T-cell (primary cell): ENCODE measurements at places on chromosomes 16 and 17.
A peak's percentile ranks its signal among the peaks of the same experiment; 100 is the strongest.

- H3K36me3 ChIP-seq: no peaks in the 10 kb centered on the region
- no peaks in the 10 kb centered on the region for H3K27me3 ChIP-seq
- no peak overlapping the region for H3K27ac ChIP-seq
- no peaks in the 10 kb centered on the region for H3K4me1 ChIP-seq
- no peak for DNase-seq
- H3K4me3 ChIP-seq: no peak overlapping the region
These were observed 240.0 kb downstream of the NTN1 start for GRCh38 chr17:9261081-9262012.

GRCh38 chr17:76145231-76146052 is 4.4 kb upstream of the FOXJ1 start:
- peak; percentile 56 for DNase-seq
- peak overlapping the region; percentile 95 for H3K27ac ChIP-seq
- H3K4me1 ChIP-seq: peaks cover 72% of the 10 kb centered on the region
- H3K27me3 ChIP-seq: no peaks in the 10 kb centered on the region
- no peak overlapping the region for H3K4me3 ChIP-seq

DNA sequence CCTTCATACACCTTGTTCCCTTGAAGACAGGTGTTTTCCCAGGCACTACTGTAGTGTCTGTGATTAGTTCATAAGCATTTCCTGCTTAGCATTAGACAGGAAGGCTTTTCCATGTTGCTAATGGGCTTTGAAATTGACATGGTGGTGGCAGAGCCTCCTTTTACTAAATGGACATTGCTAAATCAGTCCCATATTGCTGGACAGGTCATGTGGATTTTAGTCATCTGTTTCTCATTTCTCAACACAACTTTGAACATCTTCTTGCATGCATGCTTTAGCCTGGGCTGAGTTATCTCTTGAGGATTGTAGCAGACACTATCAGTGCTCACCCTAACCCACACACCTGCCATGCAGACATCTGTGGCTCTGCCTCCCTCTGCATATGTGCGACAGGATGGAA is 13.7 kb upstream of the BCO1 start:
- H3K4me3 ChIP-seq: no peak overlapping the region
- H3K27me3 ChIP-seq: peaks cover 2% of the 10 kb centered on the region
- H3K36me3 ChIP-seq: no peaks in the 10 kb centered on the region
- no peak overlapping the region for H3K27ac ChIP-seq
- no peaks in the 10 kb centered on the region for H3K4me1 ChIP-seq
- no peak for DNase-seq

DNA sequence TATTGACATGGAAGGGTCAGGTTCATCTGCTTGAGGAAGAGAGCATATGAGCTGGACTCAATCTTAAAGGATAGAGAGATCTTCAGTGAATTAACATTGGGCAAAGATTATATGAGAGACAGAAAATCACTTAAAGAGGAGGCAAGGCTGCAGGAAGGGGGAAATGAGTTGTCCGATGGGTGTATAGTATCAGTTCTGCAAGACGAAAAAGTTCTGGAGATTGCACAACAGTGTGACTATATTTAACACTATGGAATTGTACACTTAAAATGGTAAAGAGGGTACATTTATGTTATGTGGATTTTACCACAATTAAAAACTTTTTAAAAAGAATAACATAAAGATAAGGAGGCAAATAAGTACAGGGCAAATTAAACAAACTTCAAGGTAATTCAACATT is 80.7 kb downstream of the HELZ start:
- H3K4me3 ChIP-seq: no peak overlapping the region
- no peaks in the 10 kb centered on the region for H3K36me3 ChIP-seq
- no peaks in the 10 kb centered on the region for H3K4me1 ChIP-seq

DNA sequence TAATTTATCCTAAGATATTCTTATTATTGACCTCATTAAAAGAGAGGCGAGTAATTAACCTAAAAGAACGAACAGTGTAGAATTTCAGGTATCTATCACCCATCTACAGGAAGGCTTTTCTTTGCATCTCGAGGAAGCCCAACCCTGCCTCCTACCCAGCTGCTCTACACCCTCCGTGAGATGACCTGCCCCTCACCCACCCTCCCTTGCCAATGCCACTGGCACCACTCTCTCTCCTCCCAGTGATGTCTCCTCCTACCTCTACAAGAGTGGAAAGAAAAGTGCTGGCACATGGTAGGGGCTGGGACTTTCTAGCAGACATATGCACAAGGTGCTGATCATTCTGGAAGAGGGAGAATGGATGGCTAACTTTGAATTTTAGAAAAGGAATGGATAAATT is 22.9 kb upstream of the FOXJ1 start:
- no peak overlapping the region for H3K4me3 ChIP-seq
- no peak for DNase-seq
- H3K27me3 ChIP-seq: no peaks in the 10 kb centered on the region
- peaks cover 37% of the 10 kb centered on the region for H3K36me3 ChIP-seq
- no peaks in the 10 kb centered on the region for H3K4me1 ChIP-seq

- no peaks in the 10 kb centered on the region for H3K27me3 ChIP-seq
- no peaks in the 10 kb centered on the region for H3K4me1 ChIP-seq
- no peak overlapping the region for H3K4me3 ChIP-seq
These were observed 606.3 kb upstream of the CDH11 start for GRCh38 chr16:65728167-65728566.

DNA sequence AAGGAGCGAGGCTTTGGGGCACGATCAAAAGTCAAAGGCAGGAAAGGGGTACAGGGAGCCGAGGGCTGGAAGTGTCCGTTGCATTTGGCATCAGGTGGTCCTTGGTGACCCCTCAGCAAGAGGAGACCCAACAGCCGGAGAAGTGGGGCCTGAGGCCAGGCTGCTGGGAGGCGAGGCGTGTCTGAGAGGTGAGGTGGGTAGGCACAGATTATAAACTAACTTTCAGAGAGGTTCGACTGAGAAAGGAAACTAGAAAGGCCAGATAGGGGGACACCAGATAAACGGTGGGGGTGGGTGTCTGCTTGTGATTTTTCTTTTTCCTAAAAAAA is 3.6 kb downstream of the PECAM1 start:
- peaks cover 2% of the 10 kb centered on the region for H3K27me3 ChIP-seq
- H3K4me3 ChIP-seq: no peak overlapping the region
- H3K36me3 ChIP-seq: peaks cover 10% of the 10 kb centered on the region
- H3K4me1 ChIP-seq: peaks cover 23% of the 10 kb centered on the region
- H3K27ac ChIP-seq: no peak overlapping the region

- H3K4me1 ChIP-seq: no peaks in the 10 kb centered on the region
- H3K36me3 ChIP-seq: no peaks in the 10 kb centered on the region
- no peak overlapping the region for H3K27ac ChIP-seq
These were observed 236.1 kb downstream of the GRIN2A start for GRCh38 chr16:9946022-9946720.

DNA sequence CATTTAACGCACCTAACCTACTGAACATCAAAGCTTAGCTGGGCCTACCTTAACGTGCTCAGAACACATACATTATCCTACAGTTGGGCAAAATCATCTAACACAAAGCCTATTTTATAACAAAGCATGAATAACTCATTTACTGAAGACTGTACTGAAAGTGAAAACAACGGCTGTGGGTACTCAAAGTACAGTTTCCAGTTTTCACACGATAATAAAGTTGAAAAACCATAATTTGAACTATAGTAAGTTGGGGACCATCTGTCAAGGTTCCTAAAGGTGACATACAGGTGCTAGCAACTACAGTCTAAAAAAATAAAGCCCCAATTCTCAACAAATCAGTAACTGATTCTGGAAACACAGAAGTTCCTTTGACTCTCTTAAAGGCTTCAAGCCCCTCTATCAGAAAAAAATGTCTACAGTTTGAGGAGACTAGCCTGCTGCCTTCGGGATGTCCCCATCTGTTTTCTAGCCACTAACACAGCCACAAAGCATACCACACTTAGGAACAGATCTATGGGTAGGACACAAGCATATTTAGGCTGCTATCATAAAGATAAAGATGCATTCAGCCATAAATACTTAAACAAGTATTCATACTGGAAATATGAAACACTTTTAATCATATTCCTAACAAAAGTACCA is 71.3 kb downstream of the KANSL1 start:
- no peak overlapping the region for H3K4me3 ChIP-seq
- peaks cover 18% of the 10 kb centered on the region for H3K4me1 ChIP-seq
- peak overlapping the region; percentile 6 for H3K27ac ChIP-seq
- no peaks in the 10 kb centered on the region for H3K27me3 ChIP-seq
- H3K36me3 ChIP-seq: no peaks in the 10 kb centered on the region
- no peak for DNase-seq

GRCh38 chr17:67636834-67637520 is 80.8 kb upstream of the NOL11 start:
- peaks cover 10% of the 10 kb centered on the region for H3K36me3 ChIP-seq
- H3K27me3 ChIP-seq: no peaks in the 10 kb centered on the region
- no peak overlapping the region for H3K4me3 ChIP-seq

- no peak overlapping the region for H3K4me3 ChIP-seq
- no peak for DNase-seq
- H3K36me3 ChIP-seq: peaks cover 87% of the 10 kb centered on the region
- H3K27ac ChIP-seq: no peak overlapping the region
- H3K27me3 ChIP-seq: no peaks in the 10 kb centered on the region
- H3K4me1 ChIP-seq: no peaks in the 10 kb centered on the region
These were observed 9.2 kb downstream of the UBFD1 start for GRCh38 chr16:23566724-23567123.

DNA sequence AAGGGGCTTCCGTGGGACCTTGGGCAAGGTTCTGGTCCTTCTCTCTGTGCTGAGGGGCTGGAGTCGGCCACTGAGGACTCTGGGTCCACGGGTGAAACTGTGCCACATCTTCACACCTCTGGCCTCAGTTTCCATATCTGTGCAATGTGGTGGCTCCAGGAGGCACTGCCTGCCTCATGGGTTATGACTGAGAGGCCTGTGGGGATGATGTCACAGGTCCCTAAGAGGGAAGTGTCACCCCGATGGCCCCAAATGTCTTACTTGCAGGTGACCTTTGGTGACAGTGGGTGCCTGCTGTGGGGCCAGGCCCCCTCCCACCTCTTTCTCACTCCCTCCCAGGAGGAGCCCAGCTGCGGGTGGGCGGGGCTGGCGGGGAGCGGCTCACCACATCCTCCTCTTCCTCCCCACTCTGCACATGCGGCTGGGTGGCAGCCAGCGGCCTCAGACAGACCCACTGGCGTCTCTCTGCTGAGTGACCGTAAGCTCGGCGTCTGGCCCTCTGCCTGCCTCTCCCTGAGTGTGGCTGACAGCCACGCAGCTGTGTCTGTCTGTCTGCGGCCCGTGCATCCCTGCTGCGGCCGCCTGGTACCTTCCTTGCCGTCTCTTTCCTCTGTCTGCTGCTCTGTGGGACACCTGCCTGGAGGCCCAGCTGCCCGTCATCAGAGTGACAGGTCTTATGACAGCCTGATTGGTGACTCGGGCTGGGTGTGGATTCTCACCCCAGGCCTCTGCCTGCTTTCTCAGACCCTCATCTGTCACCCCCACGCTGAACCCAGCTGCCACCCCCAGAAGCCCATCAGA is at the start of gene IL21R:
Gene IL21R, plus strand, starts transcription at position 407 of the 801 bp plus-strand sequence. CDS start 27,898 bp downstream, outside the sequence.
- peaks cover 21% of the 10 kb centered on the region for H3K4me1 ChIP-seq
- peak within 1 kb of the TSS; percentile 98 for H3K4me3 ChIP-seq
- no peaks in the 10 kb centered on the region for H3K36me3 ChIP-seq
- H3K27me3 ChIP-seq: no peaks in the 10 kb centered on the region
- DNase-seq: peak; percentile 78

DNA sequence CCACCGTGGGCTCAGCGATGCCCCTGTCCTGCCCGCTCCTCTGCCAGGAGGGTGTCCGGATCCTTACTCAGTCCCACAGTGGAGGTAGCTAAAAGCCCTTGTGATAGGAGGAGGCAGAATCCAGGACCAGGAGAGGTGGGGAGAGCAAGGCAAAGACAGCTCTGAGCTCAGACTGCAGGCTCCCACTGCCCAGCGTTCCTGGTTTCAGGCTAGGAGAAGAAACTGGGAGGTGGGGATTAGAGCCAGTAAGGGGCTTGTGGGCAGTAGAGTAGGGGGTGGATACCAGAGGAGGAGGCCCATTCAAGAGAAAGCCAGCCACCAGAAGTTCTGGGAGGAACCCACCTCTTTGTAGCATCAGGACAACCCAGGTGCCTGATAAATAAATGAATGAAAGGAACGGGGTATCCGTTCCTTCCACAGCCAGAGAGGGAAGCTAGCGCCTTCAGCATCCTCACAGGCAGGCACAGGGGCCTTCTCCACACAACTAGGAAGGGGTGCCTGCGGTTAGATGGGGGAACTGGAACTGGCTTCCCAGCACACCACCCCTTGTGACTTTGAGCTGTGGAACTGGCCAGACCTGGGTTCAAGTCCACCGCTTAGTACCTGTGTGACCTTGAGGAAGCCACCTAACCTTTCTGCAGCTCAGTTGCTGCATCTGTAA is 2.3 kb downstream of the IL21R start:
- H3K36me3 ChIP-seq: no peaks in the 10 kb centered on the region
- H3K27ac ChIP-seq: peak overlapping the region; percentile 83
- no peaks in the 10 kb centered on the region for H3K27me3 ChIP-seq
- DNase-seq: no peak

GRCh38 chr17:39801055-39801454 is 63.1 kb downstream of the IKZF3 start:
- no peaks in the 10 kb centered on the region for H3K36me3 ChIP-seq
- peaks cover 32% of the 10 kb centered on the region for H3K4me1 ChIP-seq
- peak overlapping the region; percentile 76 for H3K27ac ChIP-seq

- H3K4me1 ChIP-seq: peaks cover 42% of the 10 kb centered on the region
- no peaks in the 10 kb centered on the region for H3K36me3 ChIP-seq
- no peak for DNase-seq
- no peak overlapping the region for H3K27ac ChIP-seq
- H3K27me3 ChIP-seq: no peaks in the 10 kb centered on the region
These were observed 19.2 kb downstream of the CYB561 start for GRCh38 chr17:63426917-63427308.

DNA sequence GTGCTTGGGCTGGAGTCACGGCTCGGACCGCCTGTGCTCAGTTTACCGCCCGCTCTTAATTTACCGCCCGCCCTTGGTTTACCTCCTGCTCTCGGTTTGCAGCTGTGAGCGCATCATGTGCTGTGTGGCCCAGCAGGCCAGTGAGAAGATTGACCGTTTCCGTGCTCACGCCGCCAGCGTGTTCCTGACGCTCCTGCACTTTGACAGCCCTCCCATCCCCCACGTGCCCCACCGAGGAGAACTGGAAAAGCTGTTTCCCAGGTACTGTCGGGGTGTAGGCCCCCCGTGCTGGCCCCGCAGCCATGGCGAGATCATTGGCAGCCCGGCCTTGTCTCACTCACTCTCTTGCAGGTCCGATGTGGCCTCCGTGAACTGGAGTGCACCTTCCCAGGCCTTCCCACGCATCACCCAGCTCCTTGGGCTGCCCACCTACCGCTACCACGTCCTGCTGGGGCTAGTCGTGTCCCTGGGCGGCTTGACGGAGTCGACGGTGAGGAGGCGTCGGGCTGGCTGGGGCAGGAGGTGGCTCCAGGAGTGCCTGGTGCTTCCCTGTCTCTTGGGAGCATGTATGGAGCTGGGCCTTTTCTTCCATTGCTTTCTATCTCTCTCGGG is 89.3 kb upstream of the ZNF750 start:
- H3K4me1 ChIP-seq: no peaks in the 10 kb centered on the region
- H3K36me3 ChIP-seq: peaks cover 91% of the 10 kb centered on the region

GRCh38 chr16:70665113-70665694 is 18.8 kb downstream of the IL34 start:
- no peak overlapping the region for H3K27ac ChIP-seq
- no peaks in the 10 kb centered on the region for H3K27me3 ChIP-seq
- H3K4me3 ChIP-seq: no peak overlapping the region
- DNase-seq: no peak
- no peaks in the 10 kb centered on the region for H3K36me3 ChIP-seq

- no peak overlapping the region for H3K4me3 ChIP-seq
- H3K27ac ChIP-seq: no peak overlapping the region
- no peak for DNase-seq
- H3K4me1 ChIP-seq: no peaks in the 10 kb centered on the region
- H3K27me3 ChIP-seq: no peaks in the 10 kb centered on the region
These were observed 20.4 kb downstream of the MIEF2 start for GRCh38 chr17:18280766-18281371.
